ENCODE measurements at places on chromosomes 4 and X.

GRCh38 chrX:119790977-119791436 lies 423 bp downstream of the RPL39 start:
- DNase-seq = peak; percentile 52

GRCh38 chr4:119841361-119841760 lies 212.8 kb upstream of the PDE5A start:
- DNase-seq = no peak

- DNase-seq = no peak
These were observed 918 bp downstream of the HAUS3 start for GRCh38 chr4:2241003-2241402.

- no peak for DNase-seq
These were observed 221.1 kb downstream of the BMPR1B start for GRCh38 chr4:94978904-94979303.

DNA sequence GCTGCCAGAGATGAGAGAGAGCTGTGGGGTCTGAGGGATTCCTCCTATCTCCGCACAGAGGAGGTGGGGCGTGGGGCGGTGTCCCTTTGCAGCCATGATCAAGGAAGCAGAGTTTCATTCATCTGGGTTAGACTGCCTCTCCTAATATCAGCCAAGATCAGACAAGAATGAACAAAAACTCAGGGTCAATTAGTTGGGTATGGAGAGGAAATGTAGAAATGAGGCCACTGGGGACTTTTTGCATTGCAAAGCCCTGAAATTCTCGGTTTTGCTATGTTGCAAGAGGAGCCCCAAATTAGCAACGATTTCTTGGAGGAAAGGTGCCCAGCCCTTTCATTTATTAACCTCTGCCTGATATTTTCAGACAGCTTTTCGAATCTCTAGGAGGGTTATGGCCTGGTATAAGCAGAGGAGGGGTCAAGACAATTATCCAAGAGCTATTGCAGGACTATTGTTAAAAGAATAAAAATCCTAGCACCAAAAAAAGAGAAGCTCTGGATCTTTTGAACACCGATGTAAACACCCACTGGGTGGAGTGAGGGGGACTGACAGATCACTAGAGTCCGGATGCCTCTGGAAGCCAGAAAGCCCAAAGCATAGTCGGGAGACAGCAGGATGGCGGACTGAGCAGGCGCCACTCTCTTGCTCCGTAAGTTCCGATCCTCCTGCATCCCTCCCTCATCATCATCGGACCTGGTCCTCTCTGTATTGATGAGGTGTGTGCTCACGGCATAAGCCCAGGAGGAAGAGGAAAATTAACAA lies 34.4 kb upstream of the ACSL1 start:
- no peak for DNase-seq

DNA sequence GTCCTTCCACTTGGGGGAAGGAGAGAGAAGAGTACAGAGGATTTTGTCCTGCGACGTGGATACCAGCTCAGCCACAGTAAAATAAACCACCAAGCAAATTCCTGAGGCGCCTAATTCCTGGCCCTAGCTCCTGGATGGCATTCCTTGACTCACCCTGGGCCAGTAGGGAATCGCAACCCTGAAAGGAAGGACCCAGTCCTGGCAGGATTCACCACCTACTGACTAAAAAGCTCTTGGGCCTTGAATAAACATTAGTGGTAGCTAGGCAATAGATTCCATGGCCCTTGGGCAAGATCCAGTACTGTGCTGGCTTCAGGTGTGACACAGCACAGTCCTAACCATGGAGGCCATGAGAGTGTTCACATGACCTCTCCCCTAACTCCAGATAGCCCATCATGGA lies 45.6 kb downstream of the GABRA3 start:
- no peak for DNase-seq

DNA sequence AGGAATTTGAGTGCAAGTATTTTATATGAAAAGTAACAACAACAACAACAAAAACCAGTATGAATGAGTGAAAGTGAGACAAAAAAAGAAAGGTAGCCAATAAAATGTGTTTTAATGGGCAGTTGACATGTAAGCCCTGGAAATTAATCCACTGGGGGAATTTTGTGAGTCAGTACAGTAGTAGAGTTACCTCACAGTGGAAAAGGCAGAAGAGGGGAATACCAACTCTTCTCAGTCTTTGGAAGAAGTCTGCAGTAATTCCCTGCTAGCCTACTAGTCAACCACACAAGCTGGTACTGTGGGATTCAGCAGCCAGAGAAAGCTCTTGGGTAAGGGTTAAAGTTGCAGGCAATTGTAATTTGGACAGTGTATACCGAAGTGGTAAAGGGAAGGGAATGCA lies 76.3 kb upstream of the IL15 start:
- DNase-seq = no peak

DNA sequence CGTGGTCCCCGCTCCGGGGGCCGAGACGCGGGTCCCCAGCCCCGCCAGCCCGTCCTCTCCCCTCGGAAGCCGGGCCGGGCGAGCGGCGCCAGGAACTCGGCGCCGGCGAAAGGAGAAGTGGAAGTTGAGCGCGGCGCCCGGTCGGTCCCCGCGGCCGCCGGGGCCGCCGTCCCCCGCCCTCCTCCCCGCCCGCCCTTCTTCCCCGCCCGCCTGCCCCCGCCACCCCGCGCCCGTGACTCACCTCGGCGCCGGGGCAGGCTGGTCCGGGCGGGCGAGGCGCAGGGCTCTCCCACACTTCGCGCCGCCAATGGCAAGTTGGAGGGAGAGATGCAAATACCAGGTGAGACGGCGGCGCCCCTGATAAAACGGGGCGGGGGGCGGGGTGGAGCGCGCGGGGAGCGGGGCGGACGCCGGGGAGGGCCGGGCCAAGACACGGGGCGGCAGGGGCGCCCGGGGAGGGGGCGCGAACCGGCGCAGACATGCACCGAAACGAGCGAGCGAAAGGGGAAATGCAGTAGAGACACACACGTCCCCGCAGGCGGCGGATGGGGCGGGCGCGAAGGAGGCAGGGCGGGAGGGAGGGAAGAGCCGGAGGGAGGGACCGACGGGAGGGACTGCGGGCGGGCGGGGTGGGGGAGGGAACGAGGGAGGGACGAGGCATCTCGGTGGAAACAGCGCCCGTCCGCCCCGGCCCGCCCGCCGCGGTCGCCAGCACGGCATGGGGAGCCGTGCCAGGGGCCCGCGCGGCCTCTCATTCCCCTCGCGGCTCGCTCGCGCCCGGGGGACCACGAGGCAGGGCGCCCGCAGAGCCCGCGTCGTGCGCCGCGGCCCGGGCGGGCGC lies at the start of gene ELF4:
TSS of gene ELF4 (minus strand) at position 119 of the 841 bp plus-strand sequence. CDS start 29,167 bp downstream, outside the sequence.
- peak; percentile 10 for DNase-seq

Data from T-cell (primary cell).